A673 (cell line): ENCODE measurements at places on chromosomes 1 and 21. TPM values are rescaled to one million over a fixed set of nuclear protein-coding genes. Genes with fewer than 3 reads are reported as not detected.
A peak's percentile ranks its signal among the peaks of the same experiment; 100 is the strongest.

LIN28A gene
- total RNA-seq: 0.15 and 0.39 TPM in 2 replicates

NRIP1 gene
- 14.6 and 15.4 TPM in 2 replicates for total RNA-seq

PLA2G2F gene
- not detected in 2 replicates for total RNA-seq

CACHD1 gene
- total RNA-seq: 39.2 and 42.6 TPM in 2 replicates

GRCh38 chr1:109188200-109188599 is 25.5 kb upstream of the SARS1 start:
- H3K36me3 ChIP-seq: no peaks in the 10 kb centered on the region
- no peak overlapping the region for H3K27ac ChIP-seq
- H3K27me3 ChIP-seq: no peaks in the 10 kb centered on the region

DNA sequence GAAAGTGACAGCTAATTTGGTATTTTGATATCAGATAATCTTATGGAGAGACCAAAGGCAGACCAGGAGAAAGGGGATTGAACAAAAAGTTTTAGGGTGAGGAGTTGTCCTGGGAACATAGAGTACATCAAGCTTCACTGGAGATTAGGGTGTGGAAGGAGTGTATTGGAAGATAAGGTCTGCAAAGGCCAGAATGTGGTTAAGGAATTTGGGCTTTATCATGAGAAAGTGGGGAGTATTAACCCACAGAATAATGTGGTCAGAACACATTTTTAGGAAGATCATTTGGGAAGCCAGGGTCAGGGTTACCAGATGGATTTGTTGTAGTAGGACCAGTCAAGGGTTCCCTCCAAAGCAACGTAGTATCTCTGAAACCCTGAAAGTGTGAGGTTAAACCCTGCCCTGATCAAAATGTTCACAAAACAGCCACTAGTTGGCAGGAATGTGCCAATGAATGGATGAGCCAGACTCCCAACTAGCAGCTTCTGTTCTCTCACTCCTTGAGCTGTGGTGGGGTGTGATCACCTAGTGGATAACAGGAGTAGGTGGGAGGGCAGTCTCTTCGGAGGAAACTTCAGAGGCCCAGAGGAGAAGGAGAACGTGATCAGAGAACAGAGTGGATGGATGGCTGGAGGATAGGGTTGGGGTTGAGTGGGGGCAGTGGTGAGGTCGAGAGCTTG is 35.8 kb downstream of the SLC2A1 start:
- H3K27ac ChIP-seq: no peak overlapping the region
- H3K4me3 ChIP-seq: peak overlapping the region; percentile 69
- H3K27me3 ChIP-seq: no peaks in the 10 kb centered on the region
- peaks cover 7% of the 10 kb centered on the region for H3K36me3 ChIP-seq
- peak; percentile 88 for DNase-seq
- H3K4me1 ChIP-seq: peaks cover 10% of the 10 kb centered on the region

- no peaks in the 10 kb centered on the region for H3K36me3 ChIP-seq
- no peaks in the 10 kb centered on the region for H3K27me3 ChIP-seq
- no peak for DNase-seq
Measured at GRCh38 chr1:2556678-2557481, 709 bp downstream of the TNFRSF14 start.

- H3K4me1 ChIP-seq: peaks cover 27% of the 10 kb centered on the region
- no peaks in the 10 kb centered on the region for H3K27me3 ChIP-seq
- no peaks in the 10 kb centered on the region for H3K36me3 ChIP-seq
- H3K27ac ChIP-seq: peak overlapping the region; percentile 82
- H3K4me3 ChIP-seq: no peak overlapping the region
Measured at GRCh38 chr1:21021311-21021710, 155.4 kb downstream of the EIF4G3 start.

GRCh38 chr1:42779725-42780124 is 5.1 kb upstream of the TMEM269 start:
- H3K27ac ChIP-seq: no peak overlapping the region
- H3K4me1 ChIP-seq: no peaks in the 10 kb centered on the region
- no peak for DNase-seq
- H3K27me3 ChIP-seq: no peaks in the 10 kb centered on the region
- H3K36me3 ChIP-seq: peaks cover 52% of the 10 kb centered on the region
